ENCODE measurements at places on chromosomes 5 and 9.

DNA sequence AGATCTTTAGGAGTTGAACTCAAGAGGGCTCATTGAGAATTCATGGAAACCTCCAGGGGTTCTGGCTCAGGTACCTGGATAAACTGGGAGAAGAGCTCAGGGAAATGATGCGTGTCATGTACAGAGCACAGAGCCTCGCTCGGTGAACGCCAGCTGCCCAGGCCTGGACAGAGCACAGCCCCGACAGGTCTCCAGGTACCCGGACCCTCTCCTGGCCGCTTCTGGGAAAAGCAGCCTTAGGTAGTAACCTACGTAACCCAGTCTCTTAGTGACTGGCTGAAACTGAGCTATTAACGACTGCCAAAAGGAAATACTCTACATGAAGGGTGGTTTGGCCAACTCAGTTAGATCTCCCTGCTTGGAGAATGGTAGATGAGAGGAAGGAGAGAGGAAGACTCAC, 157.4 kb downstream of the TTLL11 start:
- DNase-seq = no peak

DNA sequence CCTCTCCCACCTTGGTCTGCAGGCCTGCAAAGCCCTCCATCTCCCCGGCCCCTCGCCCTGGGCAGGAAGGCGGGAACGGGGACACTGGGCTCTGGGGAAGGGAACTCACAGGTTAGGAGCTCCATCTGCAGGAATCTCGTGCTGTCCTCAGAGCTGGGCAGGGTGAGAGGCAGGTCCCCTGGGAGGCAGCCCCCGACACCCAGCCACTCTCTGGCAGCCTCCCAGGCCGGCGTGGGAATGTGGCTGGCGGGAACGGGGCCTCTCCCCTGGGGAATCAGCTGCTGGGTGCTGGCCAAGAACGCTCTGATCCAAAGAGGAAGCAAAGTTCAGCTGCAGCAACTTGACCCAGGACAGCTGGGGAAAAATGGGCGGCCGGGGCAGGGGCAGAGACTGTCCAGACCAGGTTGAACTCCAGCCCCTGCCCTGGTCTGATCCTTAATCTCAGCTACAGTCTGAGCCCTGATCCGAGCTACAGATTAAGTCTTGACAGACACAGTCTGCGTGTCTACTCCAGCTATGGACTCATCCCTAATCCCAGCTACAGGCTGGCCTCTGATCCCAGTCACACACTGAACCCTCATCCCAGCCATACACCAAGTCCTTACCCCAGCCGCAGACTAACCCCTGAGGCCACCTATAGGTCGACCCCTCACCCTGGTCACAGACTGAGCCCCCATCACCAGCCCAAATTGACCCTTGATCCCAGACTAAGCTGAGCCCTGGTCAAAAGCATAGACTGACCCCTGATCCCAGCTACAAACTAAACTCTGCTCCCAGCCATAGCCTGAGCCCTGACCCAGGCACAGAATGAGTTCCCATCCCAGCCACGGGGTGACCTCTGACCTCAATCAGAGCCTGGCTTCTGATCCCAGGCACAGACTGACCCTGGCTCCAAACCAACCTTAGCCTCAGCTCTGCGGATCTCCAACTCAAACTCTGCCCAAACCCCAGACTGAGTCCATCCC, 37.3 kb upstream of the EGFL7 start:
- DNase-seq = no peak

DNA sequence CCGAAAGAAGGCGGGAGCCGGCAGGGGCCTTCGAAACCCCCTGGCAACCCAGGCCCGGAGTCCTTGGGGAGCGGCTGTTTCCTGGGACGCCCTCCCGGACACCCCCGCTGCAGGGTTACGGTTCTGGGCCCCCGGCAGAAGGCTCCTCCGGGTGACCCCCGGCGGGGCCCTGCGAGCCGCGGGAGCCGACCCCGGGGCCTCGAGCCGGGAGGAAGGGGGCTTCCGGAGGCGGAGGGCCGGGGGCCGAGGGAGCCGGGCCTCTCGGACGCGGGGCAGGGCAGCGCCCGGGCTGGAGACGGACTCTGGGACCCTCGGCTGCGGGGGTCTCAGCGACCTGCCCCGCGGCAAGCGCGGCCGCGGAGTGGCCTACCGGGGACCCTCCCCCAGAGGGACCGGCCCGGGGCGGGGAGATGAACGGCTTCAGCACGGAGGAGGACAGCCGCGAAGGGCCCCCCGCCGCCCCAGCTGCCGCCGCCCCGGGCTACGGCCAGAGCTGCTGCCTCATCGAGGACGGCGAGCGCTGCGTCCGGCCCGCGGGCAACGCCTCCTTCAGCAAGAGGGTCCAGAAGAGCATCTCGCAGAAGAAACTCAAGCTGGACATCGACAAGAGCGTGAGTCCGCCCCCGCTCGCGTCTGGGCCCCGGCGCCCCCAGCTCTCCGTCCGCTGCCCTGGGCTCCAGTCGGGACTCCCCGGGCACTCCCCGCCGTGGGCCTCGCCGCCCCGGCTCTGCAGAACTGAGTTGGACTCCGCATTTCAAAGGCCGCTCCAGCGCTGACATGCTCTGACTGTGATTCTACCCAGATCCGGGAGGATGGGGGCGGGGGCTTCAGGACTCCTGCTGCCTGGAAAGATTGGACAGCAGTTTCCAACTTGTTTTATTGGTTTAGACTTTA, 645 bp downstream of the SAP30L start:
- DNase-seq = peak; percentile 56

GRCh38 chr5:116696366-116696765, 121.7 kb upstream of the SEMA6A start:
- no peak for DNase-seq

GRCh38 chr5:135493406-135494180, 41.4 kb upstream of the TIFAB start:
- no peak for DNase-seq

DNA sequence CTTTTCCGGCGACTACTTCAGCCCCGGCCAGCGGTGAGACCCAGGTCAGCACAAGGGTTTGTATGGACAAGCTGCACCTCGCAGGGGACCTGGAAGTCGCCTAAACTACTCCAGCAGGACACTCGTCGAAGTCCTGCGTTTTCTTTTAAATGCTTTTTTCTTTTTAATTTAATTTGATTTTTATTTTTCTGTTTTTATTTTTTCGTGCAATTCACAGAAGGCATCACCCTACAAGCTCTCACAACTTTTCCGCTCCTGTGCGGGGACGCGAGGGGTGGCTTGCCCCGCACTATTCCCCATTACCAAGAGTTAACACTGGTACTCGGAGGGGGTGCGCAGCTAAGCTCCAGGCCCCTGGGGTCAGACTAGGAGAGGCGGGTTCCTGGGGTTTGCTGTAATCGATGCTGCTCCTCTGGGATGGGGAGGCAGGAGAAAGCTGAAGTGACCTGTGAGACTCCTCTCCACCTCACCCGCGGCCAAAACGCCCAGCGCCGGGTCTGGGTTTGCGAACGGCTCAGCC, 1.3 kb downstream of the EDIL3 start:
- no peak for DNase-seq

- no peak for DNase-seq
Measured at GRCh38 chr9:88593537-88594185, 58.7 kb downstream of the NXNL2 start.

GRCh38 chr9:16551692-16552091, 318.8 kb downstream of the BNC2 start:
- no peak for DNase-seq

GRCh38 chr9:20940447-20941173, 90.8 kb downstream of the HACD4 start:
- no peak for DNase-seq

GRCh38 chr9:114279693-114280092, 43.2 kb upstream of the ORM1 start:
- DNase-seq = no peak

GRCh38 chr5:96609369-96609768, 52.8 kb upstream of the CAST start:
- no peak for DNase-seq

GRCh38 chr5:116885825-116886224, 311.2 kb upstream of the SEMA6A start:
- DNase-seq = no peak

DNA sequence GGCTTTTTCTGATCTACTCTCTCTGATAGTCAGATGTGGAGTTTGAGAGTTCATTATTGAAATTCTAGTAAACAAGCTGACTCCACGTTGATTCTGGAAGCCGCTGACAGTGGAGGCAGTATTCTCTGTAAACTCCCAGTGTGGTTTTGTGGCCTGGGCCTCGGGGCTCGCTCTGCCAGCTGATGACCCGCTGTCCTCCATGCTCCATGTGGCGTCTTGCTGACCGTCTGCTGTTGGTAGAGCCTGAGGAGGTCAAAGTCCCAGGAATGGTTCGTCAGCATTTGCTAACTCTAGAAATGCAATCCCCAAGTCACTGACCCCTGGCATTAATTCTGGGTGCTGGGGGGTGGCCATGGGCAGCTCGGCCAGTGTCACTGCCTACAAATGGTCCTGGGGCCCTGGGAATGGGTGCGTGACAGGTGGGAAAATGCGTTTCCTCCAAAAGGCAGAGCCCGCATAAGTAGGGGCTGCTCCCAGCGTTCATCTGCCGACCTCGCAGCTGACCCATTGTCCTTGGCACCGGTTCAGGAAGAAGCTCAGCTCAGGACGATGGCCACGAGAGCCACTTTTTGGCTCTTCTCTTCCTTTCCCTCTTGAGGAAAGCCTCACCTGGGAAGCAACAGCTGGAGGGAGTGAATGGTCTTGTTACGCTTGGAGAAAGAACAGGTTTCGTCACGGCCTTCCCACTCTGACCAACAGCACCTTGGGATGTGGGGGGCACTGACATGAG, 55.1 kb downstream of the MRPL36 start:
- no peak for DNase-seq

- no peak for DNase-seq
Measured at GRCh38 chr5:74993743-74994142, 58.6 kb downstream of the GCNT4 start.

GRCh38 chr5:119274767-119275130, 81.1 kb upstream of the TNFAIP8 start:
- DNase-seq = no peak

GRCh38 chr9:80501635-80502034, 929.9 kb downstream of the TLE4 start:
- no peak for DNase-seq
